ENCODE measurements at places on chromosomes 5 and 9. TPM values are rescaled to one million over a fixed set of nuclear protein-coding genes. Genes with fewer than 3 reads are reported as not detected.

IFNB1 gene
- polyA plus RNA-seq, result not detected

- DNase-seq, result no peak
- H3K4me3 ChIP-seq, result no peak overlapping the region
- no peaks in the 10 kb centered on the region for H3K27me3 ChIP-seq
- H3K27ac ChIP-seq, result no peak overlapping the region
Observed at GRCh38 chr9:125074976-125075375, 68.4 kb downstream of the SCAI start.

TRIM7 gene
- polyA plus RNA-seq, result not detected

DNA sequence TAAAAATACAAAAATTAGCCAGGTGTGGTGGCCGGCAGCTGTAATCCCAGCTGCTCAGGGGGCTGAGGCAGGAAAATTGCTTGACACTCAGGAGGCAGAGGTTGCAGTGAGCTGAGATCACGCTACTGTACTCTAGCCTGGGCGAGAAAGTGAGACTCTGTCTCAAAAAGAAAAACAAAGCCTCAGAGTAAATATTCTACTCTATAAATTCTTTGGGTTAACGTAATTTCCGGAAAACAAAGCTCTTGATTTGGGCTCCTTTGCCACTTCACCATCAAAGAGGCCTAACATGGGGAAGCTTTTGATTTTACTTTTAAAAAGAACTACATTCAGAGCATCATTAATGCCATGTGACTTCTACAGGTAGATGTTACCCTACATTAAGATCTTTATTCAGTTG, 103.1 kb downstream of the SERINC5 start:
- no peak overlapping the region for H3K4me3 ChIP-seq
- peaks cover 15% of the 10 kb centered on the region for H3K36me3 ChIP-seq
- no peak overlapping the region for H3K27ac ChIP-seq
- peaks cover 11% of the 10 kb centered on the region for H3K4me1 ChIP-seq
- DNase-seq, result no peak

DNA sequence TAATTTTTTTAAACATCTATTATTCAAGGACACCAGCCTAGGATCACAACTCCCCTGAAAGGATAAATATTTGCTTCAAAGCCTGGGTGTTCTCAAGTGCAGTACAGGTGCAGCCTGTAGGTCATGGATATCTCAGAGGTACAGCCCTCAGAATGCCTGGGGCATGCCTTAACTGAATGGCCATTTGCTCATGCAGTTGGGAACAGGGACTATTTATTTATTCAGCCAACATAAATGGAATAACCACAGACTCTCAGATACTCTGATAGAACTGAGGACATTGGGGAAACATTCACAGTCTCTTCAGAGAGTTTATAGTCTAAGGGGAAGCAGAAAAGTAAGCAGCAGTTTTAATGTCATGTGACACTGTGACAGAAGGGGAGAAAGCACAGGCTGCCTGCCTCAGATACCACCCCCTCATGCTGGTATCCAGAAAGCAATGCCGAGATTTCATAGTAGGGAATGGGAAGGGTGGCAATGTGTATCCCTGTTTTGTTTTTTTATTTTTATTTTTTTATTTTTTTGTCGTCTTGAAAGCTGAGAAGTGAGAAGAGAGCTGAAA, 112.6 kb downstream of the MACIR start:
- no peaks in the 10 kb centered on the region for H3K4me1 ChIP-seq
- no peak for DNase-seq
- H3K27me3 ChIP-seq, result no peaks in the 10 kb centered on the region
- H3K27ac ChIP-seq, result no peak overlapping the region
- H3K4me3 ChIP-seq, result no peak overlapping the region
- H3K36me3 ChIP-seq, result no peaks in the 10 kb centered on the region

PCDHGB5 gene
- polyA plus RNA-seq, result 0.20 TPM

DNA sequence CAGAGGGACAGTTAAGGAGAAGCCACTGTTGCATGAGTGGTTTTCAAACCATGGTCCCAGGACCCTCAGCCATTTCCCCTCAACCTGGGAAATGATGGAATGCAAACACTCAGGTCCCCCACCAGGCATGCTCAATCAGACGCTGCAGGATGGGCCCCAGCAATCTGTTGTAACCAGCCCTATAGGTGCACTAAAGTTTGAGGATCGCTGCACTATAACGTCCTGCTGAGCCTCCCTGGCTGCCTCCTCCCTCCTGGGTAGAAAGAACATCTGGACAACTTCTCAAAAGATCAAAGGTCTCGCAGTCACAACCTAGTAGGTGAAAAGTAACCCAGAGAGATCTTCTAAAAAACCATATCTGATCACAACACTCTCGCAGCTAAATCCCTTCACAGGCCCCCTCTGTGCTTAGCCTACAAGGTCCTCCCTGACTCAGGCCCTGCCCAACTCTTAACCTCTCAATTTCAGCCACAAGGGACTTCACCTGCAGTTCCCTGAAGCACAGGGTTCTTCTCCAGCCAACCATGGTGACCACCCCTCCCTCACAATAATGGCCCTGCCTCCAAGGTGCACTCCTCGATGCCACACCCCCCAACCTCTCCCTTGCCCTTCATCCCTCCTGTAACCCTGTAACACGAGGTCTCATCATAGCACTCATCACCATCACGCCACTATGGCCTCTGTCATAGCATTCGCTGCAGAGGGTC, 3.5 kb downstream of the SHB start:
- no peak for DNase-seq
- H3K36me3 ChIP-seq, result no peaks in the 10 kb centered on the region
- H3K27me3 ChIP-seq, result peaks cover 46% of the 10 kb centered on the region
- peak overlapping the region; percentile 3 for H3K27ac ChIP-seq
- no peak overlapping the region for H3K4me3 ChIP-seq
- H3K4me1 ChIP-seq, result peaks cover 19% of the 10 kb centered on the region

DNA sequence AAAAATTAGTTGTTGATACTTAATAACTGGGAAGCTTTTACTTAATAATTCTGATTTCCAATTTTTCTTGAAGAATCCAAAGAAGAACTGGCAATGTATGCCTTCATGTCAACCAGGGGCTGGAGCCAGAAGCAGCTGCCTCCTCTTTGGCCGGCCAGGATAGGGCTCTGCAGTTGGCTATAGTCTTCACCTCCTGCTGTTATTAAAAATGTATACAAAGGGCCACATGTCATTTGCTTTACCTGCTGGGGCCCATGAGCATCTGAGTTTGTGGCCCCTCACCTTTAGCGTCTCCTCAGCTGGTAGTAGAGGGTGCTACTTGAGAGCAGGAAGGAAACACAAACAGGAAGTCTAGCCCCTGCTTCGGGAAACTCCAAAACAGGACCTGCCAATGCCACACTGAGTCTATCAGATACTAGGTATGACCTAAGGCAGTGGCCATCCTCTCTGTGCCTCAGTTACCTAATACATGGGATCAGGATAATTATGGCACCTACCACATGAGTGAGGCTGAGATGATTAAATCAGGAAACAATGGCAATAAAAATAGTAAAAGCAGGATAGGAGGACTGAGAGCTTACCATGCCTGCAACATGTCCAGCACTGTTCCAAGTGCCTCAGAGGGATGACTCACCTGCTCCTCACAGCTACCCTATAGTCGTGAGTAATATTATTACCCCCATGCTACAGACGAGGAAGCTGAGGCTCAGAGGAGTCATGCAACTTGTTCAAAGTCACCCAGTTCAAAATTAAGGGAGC, 21.3 kb downstream of the CCDC69 start:
- H3K4me1 ChIP-seq, result peaks cover 66% of the 10 kb centered on the region
- no peaks in the 10 kb centered on the region for H3K27me3 ChIP-seq
- H3K27ac ChIP-seq, result peak overlapping the region; percentile 12
- H3K4me3 ChIP-seq, result peak overlapping the region; percentile 71
- peaks cover 27% of the 10 kb centered on the region for H3K36me3 ChIP-seq

CARD9 gene
- 0.30 TPM for polyA plus RNA-seq

DNA sequence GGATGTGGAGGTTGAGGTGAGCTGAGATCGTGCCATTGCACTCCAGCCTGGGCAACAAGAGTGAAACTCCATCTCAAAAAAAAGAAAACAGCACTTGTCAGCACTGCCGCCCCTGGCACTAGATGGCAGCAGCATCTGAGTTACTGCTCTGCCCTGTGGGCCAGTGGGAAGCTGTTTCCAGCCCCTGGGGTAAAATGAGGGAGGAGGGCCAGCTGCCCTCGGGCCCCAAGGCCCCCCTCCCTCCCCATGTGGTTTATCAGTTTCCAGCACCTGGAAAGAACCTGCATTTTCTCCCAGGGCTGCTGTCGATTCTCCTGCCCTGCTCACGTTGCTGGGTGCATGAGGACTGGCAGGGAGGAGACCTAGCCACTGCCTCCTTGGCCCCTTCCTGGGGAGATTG, 13.2 kb upstream of the CEL start:
- no peaks in the 10 kb centered on the region for H3K36me3 ChIP-seq
- no peak overlapping the region for H3K4me3 ChIP-seq
- no peaks in the 10 kb centered on the region for H3K27me3 ChIP-seq
- H3K4me1 ChIP-seq, result peaks cover 4% of the 10 kb centered on the region
- DNase-seq, result no peak

CCNH gene
- polyA plus RNA-seq, result 71.3 TPM

DNA sequence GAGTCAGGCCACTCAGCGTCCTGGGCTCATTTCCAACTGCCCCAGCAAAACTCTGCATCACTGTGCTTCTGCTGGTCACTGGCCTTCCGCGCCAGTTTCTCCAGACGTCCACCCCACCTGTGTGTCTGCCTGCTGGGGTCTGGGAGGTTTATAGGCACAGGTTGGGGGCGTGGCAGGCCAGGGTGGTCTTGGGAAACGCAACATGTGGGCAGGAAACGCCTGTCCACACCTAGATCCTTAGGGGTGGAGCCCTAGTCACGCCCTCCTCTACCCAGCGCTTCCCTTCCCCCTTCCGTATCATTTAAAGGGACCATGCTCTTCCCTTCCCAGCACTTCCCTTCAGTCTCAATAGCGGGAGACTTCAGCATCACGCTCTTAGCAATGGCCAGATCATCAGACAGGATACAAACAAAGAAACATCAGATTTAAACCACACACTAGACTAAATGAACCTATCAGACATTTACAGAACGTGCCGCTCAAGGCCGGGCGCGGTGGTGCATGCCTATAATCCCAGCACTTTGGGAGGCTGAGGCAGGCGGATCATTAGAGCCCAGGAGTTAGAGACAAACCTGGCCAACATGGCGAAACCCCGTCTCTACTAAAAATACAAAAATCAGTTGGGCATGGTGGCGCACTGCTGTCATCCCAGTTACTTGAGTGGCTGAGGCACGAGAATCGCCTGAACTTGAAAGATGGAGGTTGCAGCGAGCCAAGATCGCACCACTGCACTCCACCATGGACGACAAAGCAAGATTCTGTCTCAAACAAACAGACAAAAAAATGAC, 11.8 kb upstream of the BTNL9 start:
- DNase-seq, result no peak
- H3K27ac ChIP-seq, result no peak overlapping the region
- no peaks in the 10 kb centered on the region for H3K4me1 ChIP-seq
- H3K27me3 ChIP-seq, result peaks cover 24% of the 10 kb centered on the region
- no peak overlapping the region for H3K4me3 ChIP-seq
- peaks cover 11% of the 10 kb centered on the region for H3K36me3 ChIP-seq

GRCh38 chr5:17951392-17952169, 317.3 kb downstream of the TAF11L14 start:
- H3K27me3 ChIP-seq, result no peaks in the 10 kb centered on the region
- H3K36me3 ChIP-seq, result no peaks in the 10 kb centered on the region
- DNase-seq, result no peak
- H3K4me1 ChIP-seq, result no peaks in the 10 kb centered on the region
- no peak overlapping the region for H3K4me3 ChIP-seq

TRIP13 gene
- polyA plus RNA-seq, result 3.1 TPM

GRCh38 chr5:22504411-22504810, 348.7 kb downstream of the CDH12 start:
- no peak for DNase-seq
- no peak overlapping the region for H3K27ac ChIP-seq
- no peaks in the 10 kb centered on the region for H3K4me1 ChIP-seq

TAF11L5 gene
- polyA plus RNA-seq, result not detected

- peaks cover 8% of the 10 kb centered on the region for H3K4me1 ChIP-seq
- DNase-seq, result no peak
- H3K27ac ChIP-seq, result no peak overlapping the region
- peaks cover 8% of the 10 kb centered on the region for H3K27me3 ChIP-seq
Observed at GRCh38 chr5:57009811-57010210, 57.9 kb upstream of the MIER3 start.

GRCh38 chr5:126801992-126802294, 25.0 kb downstream of the LMNB1 start:
- H3K4me1 ChIP-seq, result peaks cover 23% of the 10 kb centered on the region
- DNase-seq, result peak; percentile 11
- no peak overlapping the region for H3K4me3 ChIP-seq
- H3K36me3 ChIP-seq, result no peaks in the 10 kb centered on the region
- no peaks in the 10 kb centered on the region for H3K27me3 ChIP-seq

DNA sequence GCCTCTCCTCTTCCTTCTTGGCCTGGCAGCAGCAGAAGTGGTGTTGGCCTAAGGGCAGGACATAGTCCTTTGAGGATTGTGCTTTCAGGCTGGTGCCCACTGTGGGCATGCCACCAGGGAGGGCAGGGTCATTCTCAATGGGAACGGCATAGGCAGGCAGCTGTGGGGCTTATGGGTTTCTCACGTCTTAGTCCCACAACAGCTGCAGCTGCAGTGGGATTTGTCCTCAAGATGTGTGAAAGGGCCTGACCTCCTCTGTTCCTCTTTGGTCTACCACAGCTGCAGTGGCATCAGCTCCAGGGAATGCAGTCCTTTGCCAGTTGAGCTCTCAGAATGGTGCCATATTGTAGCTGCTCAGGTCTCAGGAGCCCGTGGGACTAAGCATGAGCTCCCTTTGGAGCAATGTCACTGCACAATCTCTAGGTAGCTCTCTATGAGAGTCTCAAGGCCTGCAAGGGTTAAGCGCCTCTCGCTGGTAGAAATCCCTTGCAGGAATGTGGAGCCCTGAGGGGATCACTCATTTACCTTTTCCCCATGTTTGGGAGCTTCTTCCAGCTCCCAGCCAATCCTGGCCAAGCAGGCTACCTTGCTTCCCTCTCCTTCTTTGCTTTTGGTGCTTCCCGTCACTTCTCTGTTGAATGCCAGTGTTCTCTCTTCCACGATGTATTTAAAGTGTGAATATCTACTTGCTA, 104.8 kb downstream of the GNA14 start:
- no peak for DNase-seq
- H3K36me3 ChIP-seq, result no peaks in the 10 kb centered on the region
- H3K27ac ChIP-seq, result no peak overlapping the region

DNA sequence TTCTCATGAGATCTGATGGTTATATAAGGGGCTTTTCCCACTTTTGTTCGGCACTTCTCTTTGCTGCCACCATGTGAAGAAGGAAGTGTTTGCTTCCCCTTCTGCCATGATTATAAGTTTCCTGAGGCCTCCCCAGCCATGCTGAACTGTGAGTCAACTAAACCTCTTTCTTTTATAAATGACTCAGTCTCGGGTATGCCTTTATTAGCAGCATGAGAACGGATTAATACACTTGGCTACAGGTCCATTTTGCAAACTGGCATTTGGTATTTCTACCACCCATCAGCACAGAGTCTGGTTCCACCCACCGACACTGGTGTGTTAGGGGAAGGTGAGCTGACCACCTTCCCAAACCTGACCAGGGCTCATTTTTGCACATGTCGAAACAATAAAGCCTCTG, 47.9 kb upstream of the RARS1 start:
- H3K27me3 ChIP-seq, result peaks cover 10% of the 10 kb centered on the region
- H3K36me3 ChIP-seq, result peaks cover 6% of the 10 kb centered on the region
- H3K27ac ChIP-seq, result no peak overlapping the region
- no peaks in the 10 kb centered on the region for H3K4me1 ChIP-seq
